ENCODE measurements at places on chromosomes 4 and X.

DNA sequence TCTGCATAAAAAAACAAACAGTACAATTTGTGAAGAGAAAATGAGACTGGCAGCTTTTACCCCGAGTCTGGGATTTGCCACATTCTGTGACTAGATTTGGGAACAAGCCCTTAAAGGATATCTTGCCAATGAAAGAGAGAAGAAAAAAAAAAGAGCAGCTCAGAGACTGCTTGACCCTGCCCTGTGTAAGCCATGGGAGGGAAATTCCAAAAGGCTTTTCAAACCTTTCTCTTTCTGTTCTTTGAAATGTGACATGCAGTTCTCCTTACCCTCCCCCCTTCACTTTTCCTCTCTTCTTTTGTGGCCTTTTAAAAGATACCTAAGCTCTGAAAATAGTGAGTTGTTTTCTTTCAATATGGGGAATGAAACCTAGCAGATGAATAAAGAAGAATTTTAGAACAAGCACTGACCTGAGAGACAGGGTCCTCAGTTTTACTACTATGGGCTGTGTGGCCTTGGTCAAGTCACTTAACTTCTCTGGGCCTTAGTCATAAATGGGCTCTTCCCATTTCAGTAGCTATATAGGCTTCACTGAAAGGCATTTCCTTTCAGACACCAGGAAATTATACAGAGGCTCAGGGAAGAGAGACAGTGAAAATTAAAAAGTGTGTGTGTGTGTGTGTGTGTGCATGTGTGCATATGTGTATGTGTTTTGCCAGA lies 5.1 kb downstream of the CCDC160 start:
- no peak for DNase-seq

GRCh38 chrX:46929439-46930261 lies 17.4 kb downstream of the JADE3 start:
- no peak for DNase-seq

- no peak for DNase-seq
These were observed 8.1 kb upstream of the NAAA start for GRCh38 chr4:75948822-75949444.

GRCh38 chrX:70124678-70125077 lies 8.6 kb upstream of the IGBP1 start:
- no peak for DNase-seq

DNA sequence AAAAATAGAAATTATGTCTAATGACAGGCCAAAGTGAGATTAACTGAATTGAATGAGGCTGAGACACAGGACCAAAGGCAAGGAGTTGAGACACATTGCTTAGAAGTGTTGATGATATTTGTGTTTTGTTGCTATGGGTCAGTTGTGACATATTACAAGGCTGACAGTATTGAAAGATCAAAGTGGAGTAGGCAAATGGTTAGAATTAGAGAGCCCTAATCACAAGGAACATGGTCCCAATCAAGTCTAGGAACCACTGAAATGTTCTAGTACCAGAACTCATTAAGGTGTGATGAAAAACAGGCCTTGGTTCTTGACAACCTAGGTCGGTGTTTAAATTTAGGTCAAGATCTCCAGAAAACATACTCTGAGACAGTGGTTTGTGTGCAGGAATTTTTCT lies 896.3 kb upstream of the HS3ST1 start:
- DNase-seq = no peak

- no peak for DNase-seq
These were observed 10.8 kb upstream of the TMPRSS11B start for GRCh38 chr4:68256284-68256683.

DNA sequence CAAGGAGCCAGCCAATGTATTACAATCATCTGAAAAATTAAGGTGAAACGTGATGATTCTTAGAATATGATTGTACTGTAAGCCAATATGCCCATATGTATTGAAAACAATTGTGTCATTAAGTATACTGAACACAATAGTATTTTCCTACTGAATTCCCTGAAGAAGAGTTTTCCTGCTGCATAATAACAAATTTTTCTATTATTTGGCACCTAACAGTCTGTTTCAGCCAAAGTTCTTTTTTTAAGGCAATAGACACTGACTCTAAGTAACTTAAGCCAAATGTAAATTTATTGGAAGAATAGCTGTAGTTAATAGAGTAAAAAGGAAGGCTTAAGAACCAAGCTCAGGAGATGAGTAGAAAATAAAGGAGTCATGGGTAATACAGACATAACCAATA lies 220.6 kb downstream of the PPP4R3C start:
- DNase-seq = no peak

- no peak for DNase-seq
These were observed 1.0 kb downstream of the LAMP2 start for GRCh38 chrX:120468071-120468470.

- no peak for DNase-seq
These were observed 147.5 kb downstream of the DLG3 start for GRCh38 chrX:70592091-70592490.

GRCh38 chr4:56791316-56791715 lies 30.2 kb downstream of the SPINK2 start:
- DNase-seq = no peak

- DNase-seq = no peak
These were observed 695 bp downstream of the MTM1 start for GRCh38 chrX:150569155-150569477.

DNA sequence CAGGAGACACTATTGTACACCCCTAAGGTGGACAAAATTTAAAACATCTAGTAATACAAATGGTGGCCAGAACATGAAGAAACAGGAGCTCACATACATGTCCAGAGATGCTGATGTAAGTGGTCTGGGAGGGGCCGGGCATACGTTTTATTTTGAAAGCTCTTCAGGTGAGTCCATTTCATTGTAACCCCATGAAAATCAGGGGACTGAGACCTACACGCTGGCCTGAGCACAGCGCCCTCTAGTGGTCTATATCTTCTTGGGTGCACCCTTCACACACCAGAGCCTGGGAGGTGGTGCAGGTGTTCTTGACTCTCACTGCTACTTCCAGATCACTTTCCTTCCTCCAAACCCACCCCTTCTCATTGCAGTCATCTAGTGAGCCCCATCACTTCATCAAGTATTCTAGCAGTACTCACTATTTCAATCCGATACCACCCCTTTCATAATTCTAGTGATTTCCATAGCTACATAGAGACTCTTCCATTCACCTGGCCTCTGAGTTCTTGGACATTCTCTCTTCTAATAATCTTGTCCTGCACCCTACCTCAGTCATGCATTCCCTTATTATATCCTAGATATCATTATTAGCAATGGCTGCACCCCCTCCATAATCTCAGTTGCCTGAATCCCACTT lies 4.3 kb upstream of the TLR6 start:
- DNase-seq = no peak

DNA sequence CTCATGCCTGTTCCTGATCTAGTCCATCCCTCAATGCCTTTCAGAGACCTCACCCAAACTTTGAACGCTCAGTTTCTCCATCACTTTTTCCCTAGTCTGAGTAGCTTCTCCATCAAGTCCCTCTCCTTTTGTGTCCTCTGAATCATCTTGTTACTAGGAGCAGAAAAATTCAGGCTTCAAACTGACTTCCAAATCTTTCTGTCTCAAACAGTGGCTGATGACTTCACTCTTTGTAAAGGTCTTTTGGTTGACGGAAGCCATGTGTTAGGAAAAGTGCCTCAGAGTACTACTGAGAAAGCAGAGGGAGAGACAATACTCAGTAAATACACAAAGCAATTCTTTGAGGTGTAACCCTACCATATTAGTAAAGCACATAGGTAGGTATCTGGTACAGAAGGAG lies 65.7 kb upstream of the CAMK2D start:
- no peak for DNase-seq

- no peak for DNase-seq
These were observed 54.5 kb downstream of the MID2 start for GRCh38 chrX:107880054-107880610.

GRCh38 chr4:146105464-146105863 lies 70.1 kb upstream of the LSM6 start:
- no peak for DNase-seq

GRCh38 chr4:89136525-89136924 lies 25.2 kb downstream of the TIGD2 start:
- DNase-seq = no peak

All from stimulated activated CD8-positive, alpha-beta memory T cell treated with anti-CD3 and anti-CD28 coated beads, Interleukin-15, amount 100 ng/mL, for 4 hours (primary cell).